ENCODE measurements at places on chromosomes 3 and 15. TPM values are rescaled to one million over a fixed set of nuclear protein-coding genes. Genes with fewer than 3 reads are reported as not detected.

The PROK2 gene
- not detected for total RNA-seq

The ZDHHC23 gene
- 1.7 TPM for total RNA-seq

The CCR9 gene
- not detected for total RNA-seq

The LIPH gene
- total RNA-seq = 2.4 TPM

The HAUS2 gene
- 28.0 TPM for total RNA-seq

The UROC1 gene
- total RNA-seq = not detected

The EPHA6 gene
- 0.36 TPM for total RNA-seq

The LSAMP gene
- total RNA-seq = not detected

The COLQ gene
- total RNA-seq = under 0.01 TPM

The PRSS50 gene
- not detected for total RNA-seq

The CLRN1 gene
- total RNA-seq = not detected

The IL17RB gene
- total RNA-seq = under 0.01 TPM

The TEX9 gene
- total RNA-seq = 2.4 TPM

Measured in nasal cavity respiratory epithelium epithelial cell of viscerocranial mucosa (primary cell).